ENCODE measurements at places on chromosomes 4 and X.

DNA sequence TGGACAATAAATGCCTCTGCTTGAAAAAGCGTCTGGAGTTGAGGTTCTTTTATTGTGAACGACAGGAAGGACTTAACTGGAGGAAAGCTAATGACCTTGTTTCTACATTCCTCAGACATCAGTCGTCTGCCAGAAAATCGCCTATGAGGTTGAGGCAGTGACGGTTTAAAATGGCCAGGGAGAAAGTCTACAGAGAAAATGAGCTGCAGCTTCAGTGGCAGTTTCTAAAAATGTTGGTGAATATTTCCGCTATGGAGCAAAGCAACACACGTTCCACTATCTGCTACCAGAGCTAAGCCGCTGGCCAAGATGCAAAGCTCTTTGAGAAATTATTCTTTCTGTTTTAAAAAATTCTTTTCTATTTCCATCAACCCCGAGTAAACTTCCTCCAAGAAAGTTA, 116.9 kb upstream of the GALNT7 start:
- no peak for DNase-seq

GRCh38 chr4:64368741-64369140, 40.5 kb downstream of the TECRL start:
- no peak for DNase-seq

- DNase-seq = peak; percentile 17
Measured at GRCh38 chr4:94409962-94410361, 41.8 kb upstream of the PDLIM5 start.

DNA sequence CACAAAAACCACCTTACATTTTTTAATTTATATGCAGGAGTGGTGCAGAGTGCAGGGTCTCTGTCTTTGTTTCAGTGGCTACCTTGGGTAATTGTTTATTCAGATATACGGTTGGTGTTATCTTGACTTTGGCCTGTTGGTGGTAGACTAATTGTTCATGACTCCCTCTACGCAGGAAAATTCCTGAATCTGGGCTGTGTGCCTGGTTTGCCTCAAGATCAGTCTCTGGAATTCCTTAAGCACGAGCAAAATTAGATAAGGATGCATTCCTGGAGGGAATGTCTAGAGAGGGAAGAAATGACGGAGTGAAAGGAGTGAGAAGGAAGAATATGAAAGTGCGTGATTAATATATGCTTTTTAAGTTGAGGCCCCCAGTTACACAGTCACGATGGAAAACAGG, 576.9 kb upstream of the PCDH10 start:
- DNase-seq = peak; percentile 56

DNA sequence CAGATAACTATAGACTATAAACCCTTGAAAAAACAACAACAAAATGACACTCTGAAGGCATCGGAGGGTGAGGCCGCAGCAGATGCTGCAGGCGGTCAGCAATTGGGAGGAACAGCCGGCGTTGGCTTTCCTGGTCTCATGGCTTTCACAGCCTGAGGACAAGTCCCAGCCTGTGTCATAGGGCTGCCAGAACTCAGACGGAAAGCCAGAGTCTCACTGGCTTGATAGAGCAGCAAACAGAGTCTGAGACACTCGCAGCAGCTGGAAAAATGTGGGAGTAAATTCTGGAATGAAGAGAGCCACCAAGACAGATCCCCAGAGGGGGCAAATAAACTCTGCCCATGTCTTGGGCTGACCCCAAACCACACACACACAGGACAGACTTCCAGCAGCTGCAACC, 86.3 kb downstream of the PPP2R2C start:
- no peak for DNase-seq

GRCh38 chrX:49029876-49030275, 13.3 kb downstream of the TFE3 start:
- no peak for DNase-seq

DNA sequence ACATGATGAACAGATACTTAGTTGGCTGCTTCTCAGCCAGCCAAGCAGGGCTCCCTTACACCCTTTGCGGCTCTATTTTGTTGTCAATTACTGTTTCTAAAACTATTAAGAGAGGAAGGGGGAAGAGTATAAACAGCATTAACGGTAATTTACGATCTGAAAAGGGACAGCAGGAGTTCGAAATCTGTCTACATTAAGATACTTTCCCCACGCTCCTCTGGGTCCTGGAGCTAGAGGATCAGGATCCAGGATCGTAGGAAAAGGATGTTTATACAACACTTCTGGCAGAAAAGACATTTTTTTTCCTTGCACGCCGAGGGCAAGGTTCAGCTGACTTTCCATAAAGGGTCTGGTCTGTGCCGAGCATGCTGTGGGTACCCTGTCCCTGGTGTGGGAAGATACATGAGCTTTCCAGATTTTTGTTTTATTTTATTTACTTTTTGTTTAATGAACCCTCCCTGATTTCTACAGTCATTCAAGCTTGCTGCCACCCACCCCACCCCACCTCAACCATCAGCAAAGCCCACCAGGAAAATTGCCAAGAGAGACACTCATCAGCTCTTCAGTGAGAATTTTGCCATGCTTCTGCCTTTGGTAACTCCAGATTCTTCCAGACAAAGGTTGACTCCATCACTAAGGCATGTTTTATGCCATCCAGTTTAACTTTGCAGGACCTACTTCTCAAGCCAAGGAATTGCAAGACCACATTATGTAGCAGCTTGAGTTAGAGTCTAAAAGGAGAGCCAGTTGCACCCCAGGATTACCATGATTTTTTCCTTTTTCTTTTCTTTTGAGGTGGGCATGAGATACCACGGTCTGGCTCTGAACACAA, 188.1 kb downstream of the QDPR start:
- peak; percentile 50 for DNase-seq

DNA sequence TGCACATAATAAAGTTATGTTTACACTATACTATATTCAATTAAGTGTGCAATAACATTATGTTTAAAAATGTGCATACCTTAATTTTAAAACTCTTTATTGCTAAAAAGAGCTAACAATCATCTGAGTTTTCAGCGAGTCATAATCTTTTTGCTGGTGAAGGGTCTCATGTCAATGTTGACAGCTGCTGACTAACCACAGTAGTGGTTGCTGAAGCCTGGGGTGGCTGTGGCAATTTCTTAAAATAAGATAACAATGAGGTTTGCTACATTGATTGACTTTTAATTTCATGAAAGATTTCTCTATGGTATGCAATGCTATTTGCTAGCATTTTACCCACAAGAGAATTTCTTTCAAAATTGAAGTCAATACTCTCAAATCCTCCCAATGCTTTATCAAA, 58.6 kb downstream of the C4orf46 start:
- DNase-seq = no peak

GRCh38 chrX:40008791-40009461, 88.8 kb downstream of the BCOR start:
- no peak for DNase-seq

- no peak for DNase-seq
Measured at GRCh38 chrX:119646515-119646914, 40.3 kb upstream of the NKRF start.

DNA sequence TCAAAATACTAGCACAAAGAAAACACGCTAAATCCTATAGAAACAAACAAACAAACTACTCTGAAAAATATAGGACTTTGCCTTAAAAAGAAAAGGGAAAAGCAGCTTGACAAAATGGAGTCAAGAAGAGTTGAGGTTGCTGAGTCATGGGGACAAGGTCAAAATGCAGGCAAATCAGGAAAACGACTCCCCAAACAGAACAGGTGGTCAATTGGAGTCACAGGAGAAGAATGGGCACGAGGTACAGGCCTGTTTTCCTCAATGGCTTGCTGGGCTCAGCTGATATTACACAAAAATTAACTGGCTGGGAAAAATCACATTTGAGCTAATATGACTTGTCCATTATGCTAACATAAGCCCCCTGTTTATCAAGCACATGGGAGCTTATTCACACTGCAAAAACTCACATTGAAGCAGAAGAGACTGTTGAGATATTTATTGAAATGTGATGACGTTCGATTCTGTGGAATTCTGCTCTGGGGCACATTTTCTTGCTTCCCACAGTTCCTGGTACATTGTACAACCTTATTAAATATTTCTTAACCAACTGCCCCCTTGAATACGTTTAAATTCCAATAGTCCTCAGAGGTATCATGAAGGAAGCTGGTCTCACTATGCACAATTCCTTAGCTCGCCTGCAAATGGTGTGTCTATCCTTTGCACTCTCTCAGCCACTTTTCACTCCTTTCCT, 1622.1 kb downstream of the STIM2 start:
- DNase-seq = no peak

- no peak for DNase-seq
Measured at GRCh38 chr4:109451544-109452273, 18.1 kb downstream of the SEC24B start.

GRCh38 chr4:139208404-139208945, 31.5 kb upstream of the ELF2 start:
- DNase-seq = peak; percentile 69

- DNase-seq = peak; percentile 27
Measured at GRCh38 chrX:9788911-9789310, 2.7 kb downstream of the SHROOM2 start.

GRCh38 chrX:47170861-47171692, 22.6 kb upstream of the UBA1 start:
- DNase-seq = no peak
